ENCODE measurements at places on chromosomes 6 and 20.

DNA sequence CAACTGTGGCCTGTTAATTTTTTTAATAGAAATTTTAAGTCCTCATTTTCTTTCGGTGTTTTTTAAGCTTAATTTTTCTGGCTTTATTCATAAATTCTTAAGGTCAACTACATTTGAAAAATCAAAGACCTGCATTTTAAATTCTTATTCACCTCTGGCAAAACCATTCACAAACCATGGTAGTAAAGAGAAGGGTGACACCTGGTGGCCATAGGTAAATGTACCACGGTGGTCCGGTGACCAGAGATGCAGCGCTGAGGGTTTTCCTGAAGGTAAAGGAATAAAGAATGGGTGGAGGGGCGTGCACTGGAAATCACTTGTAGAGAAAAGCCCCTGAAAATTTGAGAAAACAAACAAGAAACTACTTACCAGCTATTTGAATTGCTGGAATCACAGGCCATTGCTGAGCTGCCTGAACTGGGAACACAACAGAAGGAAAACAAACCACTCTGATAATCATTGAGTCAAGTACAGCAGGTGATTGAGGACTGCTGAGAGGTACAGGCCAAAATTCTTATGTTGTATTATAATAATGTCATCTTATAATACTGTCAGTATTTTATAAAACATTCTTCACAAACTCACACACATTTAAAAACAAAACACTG lies 10.1 kb downstream of the HFE start:
- DNase-seq = peak; percentile 49

- no peak for DNase-seq
These were observed 12.1 kb upstream of the SNHG17 start for GRCh38 chr20:38447251-38447661.

DNA sequence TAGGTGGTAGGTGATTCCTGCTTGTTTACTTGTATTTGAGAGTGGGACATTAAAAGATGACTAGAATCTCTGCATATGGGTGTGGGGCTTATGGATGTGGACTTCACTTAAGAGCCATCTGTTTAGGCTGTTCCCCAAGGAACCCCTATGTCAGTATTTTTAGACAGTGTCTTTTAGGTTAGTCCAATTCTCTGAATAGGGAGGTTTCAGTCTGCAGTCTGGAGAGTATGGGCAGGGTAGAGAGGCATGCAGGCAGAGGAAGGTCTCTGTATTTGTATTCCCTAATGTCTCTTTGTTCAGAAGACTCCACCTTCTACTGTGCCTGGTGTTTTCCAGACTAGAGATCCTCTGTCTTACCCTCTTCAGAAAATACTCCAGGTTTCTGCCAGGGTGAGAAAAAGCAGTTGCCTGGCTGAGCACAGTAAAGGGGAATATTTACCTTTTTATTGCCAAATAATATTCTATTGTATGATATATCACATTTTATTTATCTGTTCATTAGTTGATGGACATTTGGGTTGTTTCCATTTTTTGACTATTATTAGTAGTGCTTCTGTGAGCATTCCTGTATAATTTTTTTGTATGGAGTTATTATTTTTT lies 19.1 kb downstream of the SLX4IP start:
- no peak for DNase-seq

DNA sequence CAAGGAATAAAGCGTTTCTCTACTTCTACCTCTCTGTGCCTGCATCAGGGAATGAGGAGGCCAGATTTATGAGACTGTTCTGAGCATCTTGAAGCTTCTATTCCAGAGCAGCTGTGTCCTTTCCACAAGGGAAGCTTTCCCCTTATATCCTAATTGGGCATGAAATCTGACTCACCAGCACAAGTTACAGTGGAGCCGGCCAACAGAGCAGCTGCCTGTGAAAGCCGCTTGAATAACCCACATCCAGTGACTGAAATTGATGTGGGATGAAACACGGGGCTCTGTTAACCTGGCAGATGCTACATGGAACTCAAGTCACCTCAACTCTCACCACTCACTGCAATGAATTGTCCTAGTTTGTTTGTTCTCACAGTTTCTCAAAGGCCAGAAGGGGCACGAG lies 400.3 kb downstream of the TFAP2A start:
- no peak for DNase-seq
